ENCODE measurements at places on chromosomes 7 and 10.

DNA sequence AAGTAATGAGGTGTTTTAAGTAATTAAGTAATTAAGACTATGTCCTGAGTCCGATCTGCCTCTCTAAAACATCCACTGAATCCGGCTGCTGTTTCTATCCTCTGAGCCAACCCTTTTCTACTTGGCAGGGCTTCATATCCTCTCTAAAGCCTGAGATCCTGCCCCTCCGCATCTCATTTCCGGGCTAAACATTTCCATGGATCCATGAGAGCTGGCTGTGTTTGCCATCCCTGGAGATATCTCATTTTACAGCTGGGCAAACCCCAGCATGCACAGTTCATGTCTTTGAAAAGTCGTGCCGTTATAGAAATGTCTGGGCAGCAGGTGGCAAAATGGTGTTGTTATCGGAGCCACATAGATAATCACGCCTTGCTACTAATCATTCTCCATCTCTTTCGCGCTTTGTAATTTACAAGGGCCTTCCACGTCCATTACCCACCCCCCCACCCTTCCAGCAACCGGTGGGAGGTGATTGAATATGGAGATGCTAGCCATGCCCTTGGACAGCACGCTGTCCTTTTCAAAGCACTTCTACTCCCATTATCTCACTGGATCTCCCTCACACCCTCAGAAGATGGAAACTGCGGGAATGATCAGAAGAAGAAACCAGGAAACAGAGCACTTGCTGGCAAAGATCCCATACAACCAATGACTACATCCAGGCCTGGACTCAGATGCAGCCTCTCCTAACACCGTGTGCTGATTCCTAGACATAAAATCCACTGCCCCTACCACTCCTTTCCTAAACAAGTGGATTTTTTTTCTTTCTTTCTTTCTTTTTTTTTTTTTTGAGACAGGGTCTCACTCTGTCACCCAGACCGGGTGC, 1189.2 kb downstream of the TYW1 start:
- DNase-seq: peak; percentile 71

- DNase-seq: peak; percentile 84
These were observed 49.0 kb upstream of the NRBF2 start for GRCh38 chr10:63083904-63084689.

DNA sequence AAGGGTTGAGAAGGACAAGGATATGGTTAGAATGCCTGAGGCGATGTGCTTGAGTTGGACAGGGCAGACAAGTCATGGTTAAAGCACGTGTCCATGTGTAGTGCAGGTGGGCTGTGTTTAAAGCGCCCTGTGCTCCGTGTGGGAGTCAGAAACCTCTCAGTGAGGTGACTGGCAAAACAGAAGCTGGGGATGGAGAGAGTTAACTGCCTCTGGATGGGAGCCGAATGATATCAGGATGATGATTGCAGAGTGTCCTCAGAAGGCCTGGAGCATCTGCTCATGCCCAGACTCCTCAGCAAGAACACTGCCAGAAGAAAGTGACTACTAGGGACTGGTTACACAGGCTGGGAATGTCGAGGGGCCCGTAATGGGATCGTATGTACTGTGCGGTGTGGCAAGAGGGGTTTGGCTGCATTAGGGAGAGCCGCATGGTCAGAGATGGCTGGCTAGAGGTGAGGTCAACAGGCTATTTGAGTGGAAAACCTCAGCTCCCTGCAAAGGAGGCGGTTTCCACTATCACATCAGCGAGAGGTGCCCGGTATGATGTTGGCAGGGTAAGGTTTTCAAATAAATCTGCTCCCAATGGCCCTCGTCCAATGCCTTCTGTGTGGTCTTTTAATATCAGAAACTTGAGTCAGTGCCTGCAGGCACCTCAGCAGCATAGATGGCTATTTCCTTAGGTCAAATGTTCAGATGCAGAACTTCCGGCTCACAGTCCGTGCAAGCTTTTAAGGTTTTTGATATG, 26.1 kb upstream of the MRC1 start:
- DNase-seq: no peak

GRCh38 chr10:84317174-84317573, 11.2 kb upstream of the CCSER2 start:
- no peak for DNase-seq

GRCh38 chr7:137628216-137628615, 218.6 kb downstream of the DGKI start:
- DNase-seq: no peak

DNA sequence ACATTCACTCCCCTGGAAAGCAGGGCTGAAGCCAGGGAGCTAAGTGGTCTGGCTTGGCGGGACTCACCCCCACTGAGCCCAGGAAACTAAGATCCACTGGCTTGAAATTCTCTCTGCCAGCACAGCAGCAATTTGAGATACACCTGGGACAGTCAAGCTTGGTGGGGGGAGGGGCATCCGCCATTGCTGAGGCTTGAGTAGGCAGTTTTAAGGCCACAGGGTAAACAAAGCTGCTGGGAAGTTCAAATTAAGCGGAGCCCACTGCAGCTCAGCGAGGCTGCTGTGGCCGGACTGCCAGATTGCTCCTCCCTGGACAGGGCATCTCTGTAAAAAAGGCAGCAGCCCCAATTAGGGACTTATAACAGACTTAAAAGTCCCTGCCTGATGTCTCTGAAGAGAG, 108.2 kb upstream of the FAM13C start:
- DNase-seq: no peak

DNA sequence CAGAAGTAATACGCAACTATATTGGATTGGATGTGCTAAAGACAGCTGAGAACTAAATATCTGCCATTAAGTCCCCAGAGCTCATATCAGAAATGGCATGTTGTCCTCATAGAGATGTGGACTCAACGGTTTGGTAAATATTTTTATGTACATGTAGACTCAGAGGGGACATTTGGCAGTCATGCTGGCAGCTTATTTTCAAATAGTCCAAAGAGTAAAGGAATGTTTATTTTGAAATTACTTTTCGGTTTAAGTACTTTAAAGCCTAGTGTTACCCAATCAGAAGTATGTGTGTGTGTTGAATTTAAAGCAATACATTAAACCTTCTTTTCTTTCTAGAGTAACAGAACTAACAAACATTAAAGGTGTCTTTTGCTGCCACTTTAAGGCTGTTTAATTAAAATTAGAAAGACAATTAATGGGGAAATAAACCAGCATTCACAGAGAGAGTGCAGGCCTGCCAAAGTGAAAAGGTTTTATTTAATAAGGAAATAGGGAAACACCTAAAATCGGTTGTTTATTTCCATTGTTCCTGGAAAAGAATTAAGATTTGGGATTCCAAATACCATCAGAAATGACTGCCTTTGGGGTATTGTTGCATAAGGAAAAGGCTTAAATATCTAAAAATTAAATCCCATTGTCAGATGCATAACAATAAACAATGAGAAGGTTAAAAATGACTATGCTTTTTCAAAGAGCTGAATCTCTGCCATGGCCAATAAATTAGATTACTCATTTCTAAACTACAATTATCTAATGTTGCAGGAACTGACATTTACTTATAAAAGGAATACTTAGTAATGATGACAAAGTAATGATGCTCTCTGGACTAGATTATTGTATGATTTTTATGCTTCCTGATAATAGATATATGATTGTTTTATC, 113.4 kb upstream of the AHR start:
- DNase-seq: no peak

DNA sequence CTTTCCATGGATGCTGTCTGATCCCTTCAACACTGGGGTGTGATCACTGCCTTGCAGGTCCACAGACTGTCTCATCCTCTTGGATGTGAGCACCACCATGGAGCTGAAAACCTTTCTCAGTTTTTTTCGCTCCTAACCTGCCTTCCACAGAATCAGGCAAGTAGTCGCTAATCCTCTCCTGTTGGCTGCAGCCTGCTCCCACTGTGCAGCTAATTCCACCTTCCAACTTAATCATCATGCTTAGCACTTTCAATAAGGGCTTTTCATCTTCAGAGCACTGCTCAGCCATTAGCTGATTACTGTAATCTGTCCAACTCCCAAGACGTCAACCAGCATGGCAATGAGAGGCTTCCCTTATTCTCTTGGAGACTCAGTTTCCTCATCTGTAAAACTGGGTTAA, 15.1 kb upstream of the CDH23 start:
- DNase-seq: no peak

GRCh38 chr10:118042827-118043242, 3.9 kb downstream of the RAB11FIP2 start:
- DNase-seq: no peak

- peak; percentile 37 for DNase-seq
These were observed 42.3 kb downstream of the NRCAM start for GRCh38 chr7:108413782-108414492.

- no peak for DNase-seq
These were observed 462.2 kb downstream of the AUTS2 start for GRCh38 chr7:70060298-70061068.

DNA sequence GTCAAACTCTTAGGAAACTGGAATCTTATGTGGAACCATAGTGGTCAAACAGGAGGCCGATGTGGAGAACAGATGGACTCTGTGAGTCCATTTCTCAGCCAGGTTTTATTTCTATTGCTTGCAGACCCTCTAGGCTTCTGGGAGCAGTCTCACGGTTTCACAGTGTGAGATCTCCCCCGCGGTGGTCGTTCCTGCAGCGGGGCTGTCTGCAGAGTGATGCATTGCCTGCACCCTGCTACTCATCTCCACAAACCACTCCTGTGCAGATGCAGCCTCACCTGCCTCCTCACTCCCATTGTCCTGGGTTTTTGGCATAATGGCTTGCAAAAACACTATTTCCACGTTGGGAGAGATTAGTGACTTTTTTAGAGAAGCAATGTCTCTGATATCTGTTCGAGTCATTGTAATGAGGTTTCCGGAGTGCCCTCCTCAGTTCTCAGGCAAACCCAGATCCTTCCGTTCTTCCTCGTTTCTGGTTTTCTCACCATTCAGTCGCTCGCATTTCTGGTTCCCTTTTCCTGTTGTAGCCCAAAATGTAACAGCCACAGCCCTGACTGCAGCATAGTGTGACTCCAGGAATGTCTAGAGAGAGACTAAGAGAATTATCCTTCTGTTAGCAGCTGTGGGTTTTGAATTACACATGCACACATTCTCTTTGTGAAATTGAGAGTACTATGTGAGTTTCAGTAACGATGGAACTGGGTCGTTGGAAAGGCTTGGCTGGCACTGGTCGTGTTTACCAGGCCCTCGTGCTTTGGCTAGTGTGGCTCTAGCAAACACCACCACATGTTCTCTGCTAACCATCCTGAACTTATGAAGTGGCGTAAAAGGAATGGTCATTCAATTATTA, 30.2 kb downstream of the ACADSB start:
- no peak for DNase-seq

DNA sequence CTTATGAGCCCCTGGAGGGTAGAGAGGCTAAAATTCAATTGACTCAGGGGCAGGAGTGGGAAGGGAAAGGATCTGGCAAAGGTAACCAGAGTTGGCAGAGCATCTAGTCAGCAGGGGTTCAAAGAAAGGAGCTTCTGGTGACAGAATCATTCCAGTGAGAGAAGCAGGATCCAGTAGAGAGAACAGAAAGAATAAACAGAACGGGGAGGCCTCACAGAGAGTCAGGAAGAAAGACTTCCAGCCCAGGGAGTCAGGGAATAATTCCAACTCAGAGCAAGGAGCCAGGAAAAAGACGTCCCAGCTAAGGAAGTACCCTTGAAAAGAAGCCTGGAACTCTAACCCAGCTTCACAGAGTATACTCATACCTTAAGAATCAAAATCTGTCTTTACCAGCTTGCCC, 66.6 kb upstream of the CPXM2 start:
- no peak for DNase-seq

DNA sequence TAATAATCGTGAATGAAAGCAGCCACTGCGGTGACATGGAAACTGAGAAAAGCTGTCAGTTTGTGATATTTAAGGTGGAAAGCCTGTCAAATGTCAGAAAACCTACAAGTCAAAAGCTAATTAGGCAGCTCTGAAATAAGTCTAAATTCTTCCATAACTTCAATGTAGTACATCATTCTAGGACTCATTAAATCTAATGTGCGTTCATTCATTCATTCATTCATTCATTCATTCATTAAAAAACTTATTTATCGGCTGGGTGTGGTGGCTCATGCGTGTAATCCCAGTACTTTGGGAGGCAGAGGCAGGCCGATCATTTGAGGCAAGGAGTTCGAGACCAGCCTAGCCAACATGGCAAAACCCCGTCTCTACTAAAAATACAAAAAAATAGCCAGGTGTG, 79.7 kb downstream of the ATE1 start:
- no peak for DNase-seq

DNA sequence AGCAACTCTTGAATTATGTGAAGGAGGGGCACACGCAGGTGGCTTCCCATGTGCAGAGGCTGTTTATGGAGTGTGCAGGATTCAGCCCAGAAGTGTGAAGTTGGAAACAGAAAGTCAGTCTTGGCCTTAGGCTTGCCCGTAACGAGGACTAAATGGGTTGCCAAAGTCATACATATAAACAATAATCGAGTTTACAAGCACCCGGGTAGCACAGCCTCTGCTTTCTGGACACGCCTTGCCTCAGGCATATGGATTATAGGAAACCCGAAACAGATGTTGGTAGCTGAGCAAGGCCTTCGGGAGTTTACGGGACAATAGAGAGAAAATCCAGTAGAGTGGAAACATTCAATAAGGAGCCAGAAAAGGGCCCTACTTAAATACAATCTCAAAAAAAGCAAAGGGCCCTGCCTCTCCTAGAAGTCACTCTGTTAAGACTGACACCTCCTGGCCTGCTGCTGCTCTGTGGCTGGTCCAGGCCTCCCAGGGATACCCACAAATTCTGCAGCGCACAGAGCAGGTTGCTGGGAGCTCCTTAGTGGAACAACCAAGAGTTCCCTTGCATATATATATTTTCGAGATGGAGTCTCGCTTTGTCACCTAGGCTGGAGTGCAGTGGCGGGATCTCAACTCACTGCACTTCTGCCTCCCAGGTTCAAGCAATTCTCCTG, 48.5 kb downstream of the SMKR1 start:
- DNase-seq: peak; percentile 71

DNA sequence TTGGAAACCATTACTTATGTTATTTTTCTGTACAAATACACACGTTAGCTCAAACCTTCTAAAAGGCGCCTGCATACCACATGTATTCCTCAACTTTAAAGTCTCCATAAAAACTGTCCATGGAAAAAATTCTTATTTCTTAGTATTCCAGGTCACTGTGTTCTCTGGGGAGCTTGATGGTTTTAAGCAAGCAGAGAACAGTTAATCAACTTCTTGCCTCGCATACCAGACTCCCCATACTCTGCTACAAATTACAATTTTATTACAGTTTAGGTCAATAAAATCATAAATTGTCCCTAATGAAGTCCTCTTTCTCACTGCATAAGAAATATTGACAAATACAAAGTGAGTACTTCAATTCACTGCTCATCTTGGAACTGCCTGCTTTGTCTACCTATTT, 77.0 kb upstream of the GPR22 start:
- DNase-seq: no peak

GRCh38 chr10:78319841-78320240, 286.2 kb downstream of the RPS24 start:
- DNase-seq: no peak

Measured in eye (tissue), 1 donor.